A549 (cell line): ENCODE measurements at places on chromosomes 2 and 18.
A peak's percentile ranks its signal among the peaks of the same experiment; 100 is the strongest.

GRCh38 chr18:74496508-74497323 is 553 bp downstream of the CNDP2 start:
- peak; percentile 44 for DNase-seq

DNA sequence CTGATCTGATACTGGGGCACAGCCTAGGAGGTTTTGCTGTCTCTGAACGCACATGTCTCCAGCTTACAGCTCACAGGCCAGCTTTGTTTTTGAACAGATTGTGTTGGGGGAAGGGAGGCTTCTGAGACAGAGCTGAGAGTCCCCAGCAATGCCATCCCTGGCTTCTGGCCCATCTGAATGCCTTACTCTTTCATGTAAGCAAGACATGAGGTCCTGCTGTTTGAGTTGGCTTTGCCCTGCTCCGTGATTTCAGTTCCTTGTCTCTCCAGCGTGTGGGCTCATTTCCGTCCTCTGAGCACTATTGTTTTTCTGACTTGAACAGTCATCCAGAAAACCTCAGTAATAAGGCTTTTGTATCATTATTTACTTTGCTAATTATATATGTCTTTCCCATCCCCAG is 194.9 kb upstream of the TNP1 start:
- no peak for DNase-seq

DNA sequence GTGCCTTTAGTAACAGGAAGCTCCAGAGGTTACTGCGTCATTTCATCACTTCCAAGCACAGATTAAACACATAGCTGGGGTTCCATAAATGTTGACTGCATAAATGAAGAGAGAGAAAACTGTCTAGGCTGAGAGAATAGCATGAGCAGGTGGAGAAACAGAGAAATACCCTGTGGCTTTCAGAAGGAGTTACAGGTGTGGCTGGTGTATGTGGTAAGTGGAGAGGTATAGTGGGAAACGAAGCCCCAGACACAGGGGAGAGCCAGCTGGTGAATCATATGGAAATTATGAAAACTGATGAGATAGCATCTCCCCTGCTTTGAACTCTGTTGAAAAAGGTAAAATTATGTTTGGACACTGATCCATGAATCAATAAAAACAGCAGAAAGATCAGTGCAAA is 807.4 kb upstream of the POU3F3 start:
- DNase-seq, result no peak

DNA sequence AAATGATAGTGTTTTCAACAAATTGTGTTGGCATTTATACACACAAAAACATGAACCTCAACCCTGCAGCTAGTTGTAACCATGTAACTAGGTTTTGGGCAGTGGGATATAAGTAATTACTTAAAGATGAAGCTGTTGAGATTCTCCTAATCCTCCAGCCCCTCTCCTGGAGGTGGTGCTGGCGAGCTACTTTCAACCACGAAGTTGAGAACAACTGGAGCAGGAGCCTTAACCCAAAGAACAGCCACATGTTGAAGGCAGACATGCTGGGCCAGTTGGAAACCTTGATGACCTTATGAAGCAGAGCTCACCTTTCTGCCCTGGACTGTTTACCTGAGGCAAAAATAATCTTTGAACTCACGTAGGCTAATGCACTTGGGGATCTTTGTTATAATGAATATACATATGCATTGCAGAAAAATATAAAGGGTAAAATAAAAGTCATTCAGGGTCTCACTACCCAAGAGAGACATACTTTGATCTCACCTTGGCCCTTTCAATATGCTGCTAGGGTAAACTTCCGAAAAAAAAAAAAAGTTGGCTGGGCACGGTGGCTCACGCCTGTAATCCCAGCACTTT is 89.6 kb upstream of the NPAS2 start:
- peak; percentile 82 for DNase-seq

GRCh38 chr2:105802587-105802986 is 57.9 kb downstream of the NCK2 start:
- DNase-seq, result no peak

DNA sequence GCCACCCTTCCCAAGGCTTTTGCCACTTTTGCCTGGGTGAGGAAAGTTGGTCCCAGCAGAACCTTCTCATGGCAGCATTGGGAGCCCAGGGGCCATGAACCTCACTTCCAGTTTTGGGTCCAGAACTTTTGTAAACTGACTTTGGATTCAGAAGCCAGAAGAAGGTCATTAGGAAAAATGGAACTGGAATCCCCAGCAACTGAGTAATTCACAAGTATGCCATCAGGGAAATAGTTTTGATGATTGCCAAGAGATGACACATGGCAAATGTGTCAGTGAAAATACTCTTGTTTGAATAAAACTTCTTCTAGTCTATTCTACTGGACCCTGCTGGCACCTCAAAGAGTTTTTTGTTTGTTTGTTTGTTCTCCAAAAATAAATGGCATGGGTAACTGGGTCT is 203.7 kb downstream of the SETBP1 start:
- DNase-seq, result no peak

GRCh38 chr18:24560511-24560981 is 100.1 kb downstream of the HRH4 start:
- no peak for DNase-seq

GRCh38 chr2:123495241-123495640 is 529.8 kb upstream of the CNTNAP5 start:
- no peak for DNase-seq

- DNase-seq, result no peak
These were observed 18.8 kb downstream of the TUBB6 start for GRCh38 chr18:12326711-12327460.

DNA sequence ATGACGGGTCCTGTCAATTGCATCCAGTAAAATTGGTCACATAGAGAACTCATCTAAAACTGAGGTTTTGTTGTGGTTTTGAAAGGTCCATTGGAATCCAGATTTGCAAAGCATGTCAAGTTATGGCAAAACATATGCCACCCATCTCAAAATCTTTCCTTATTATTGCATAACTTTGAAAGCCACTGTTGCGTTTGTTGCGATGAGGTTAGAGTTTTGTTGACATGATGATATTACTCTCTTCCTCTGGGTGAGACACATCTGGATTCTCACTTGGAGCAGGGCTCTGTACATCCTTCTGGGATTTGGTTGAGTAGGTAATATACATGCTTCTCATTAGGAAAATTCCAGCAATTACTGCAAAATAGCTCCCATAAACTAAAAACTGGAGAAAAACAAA is 20.6 kb downstream of the SCYGR5 start:
- DNase-seq, result no peak

- DNase-seq, result no peak
These were observed 140.4 kb downstream of the ANKRD44 start for GRCh38 chr2:197170208-197170607.

GRCh38 chr2:29892585-29893259 is 28.7 kb downstream of the ALK start:
- no peak for DNase-seq

- no peak for DNase-seq
These were observed 731.1 kb upstream of the ZNF804A start for GRCh38 chr2:183867206-183867605.

- DNase-seq, result no peak
These were observed 37.4 kb downstream of the UBE2F start for GRCh38 chr2:238004077-238004830.

DNA sequence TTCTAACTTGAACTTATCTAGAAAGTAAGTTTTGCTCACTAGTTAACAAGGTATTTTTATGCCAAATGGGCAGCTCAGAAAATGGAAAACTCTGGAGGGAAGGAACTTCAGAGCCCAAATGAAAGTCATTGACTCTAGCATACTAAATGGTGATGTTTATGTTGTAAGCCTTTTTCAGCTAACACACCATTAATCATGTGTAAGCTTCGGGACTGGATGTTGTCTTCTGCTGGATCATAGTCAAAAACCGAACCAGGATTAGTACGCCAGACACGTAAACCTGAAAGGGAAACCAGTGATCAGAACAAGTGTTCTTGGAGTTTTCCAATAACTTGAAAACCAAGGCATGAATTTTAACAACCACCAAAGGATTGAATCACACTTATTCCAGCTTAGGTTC is 81.8 kb downstream of the RIF1 start:
- no peak for DNase-seq

- no peak for DNase-seq
These were observed 766.3 kb downstream of the TDRD15 start for GRCh38 chr2:21890041-21890440.

GRCh38 chr2:64629875-64630274 is 23.8 kb downstream of the SERTAD2 start:
- DNase-seq, result no peak

DNA sequence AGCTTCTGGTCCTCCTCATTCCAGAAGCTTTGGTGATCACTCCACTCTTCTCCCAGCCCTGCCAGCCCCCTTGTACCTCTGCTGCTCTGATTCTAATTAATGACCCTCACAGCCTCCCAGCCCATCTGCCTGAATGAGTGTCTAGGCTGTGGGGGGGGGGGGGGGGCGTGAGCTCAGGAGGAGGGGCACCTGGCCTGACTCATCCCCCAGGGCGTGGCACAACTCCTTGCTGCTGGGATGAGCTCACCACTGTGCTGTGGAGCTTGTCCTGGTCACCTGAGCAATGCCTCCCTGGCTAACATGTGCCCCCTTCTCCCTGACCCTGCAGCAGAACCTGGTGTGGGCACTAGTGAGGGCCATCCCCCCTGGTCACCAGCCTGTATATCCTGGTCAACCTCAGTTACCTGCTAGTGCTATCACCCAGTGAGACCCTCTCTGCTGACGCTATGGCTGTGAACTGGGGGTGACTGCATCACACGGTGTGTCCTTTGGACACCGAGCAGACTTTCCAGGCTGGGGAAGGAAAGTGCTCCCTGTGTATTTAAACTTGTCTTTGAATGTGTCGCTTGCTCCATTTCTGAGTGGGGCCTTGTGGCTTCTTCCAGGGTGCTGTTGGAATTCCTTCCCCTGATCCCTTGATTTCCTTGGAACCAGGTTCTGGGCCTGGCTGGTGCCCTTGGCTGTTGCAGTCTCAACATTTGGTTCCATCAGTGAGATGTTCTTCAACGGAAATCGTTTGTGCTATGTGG is 41.5 kb upstream of the PUM2 start:
- peak; percentile 34 for DNase-seq

- DNase-seq, result no peak
These were observed 328.7 kb downstream of the SMAD2 start for GRCh38 chr18:47601581-47602272.

- DNase-seq, result no peak
These were observed 189.4 kb downstream of the MSH2 start for GRCh38 chr2:47592381-47592780.

- no peak for DNase-seq
These were observed 2.0 kb downstream of the SMAD2 start for GRCh38 chr18:47928466-47928865.

DNA sequence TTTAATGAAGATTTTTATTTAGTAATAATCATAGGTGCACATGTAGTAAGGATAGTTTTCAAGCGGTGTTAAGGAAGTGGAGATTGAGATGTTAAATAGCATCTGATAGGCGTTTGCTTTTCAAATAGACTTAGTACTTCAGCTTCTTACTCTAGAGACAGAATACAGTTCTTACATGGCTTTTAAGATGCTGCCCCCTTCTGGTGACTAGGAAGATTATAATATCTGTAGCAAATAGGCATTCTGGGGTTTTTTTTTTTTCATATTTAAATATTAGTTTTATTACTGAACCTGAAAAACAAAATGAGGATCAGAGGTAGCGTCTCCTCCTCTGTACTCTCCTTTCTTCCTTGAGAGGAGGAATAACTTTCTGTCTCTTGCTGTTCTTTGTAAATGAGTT is 100.2 kb downstream of the AGAP1 start:
- peak; percentile 35 for DNase-seq

DNA sequence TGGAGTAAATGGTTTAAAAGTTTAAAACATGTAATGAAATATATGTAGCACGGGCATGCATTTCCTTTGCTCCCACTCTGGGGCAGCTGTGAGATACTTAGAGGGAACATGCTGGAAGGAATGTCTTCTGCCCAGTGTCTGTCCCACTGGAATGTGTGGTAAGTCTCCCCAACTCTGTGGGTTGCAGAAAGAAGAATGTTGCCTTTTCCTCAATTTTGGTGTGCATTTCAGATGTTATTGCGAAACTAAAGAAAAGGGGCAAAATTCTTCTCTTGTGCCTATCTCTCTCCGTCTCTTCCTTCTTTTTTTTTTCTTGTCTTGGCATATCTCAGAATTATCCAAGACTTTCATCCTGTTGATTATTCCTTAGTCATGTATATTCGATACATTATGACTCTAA is 201.1 kb downstream of the SH3RF3 start:
- no peak for DNase-seq

GRCh38 chr2:158403237-158403636 is 53.3 kb downstream of the CCDC148 start:
- DNase-seq, result no peak

- DNase-seq, result no peak
These were observed 283.4 kb downstream of the MTX2 start for GRCh38 chr2:176552501-176553135.

DNA sequence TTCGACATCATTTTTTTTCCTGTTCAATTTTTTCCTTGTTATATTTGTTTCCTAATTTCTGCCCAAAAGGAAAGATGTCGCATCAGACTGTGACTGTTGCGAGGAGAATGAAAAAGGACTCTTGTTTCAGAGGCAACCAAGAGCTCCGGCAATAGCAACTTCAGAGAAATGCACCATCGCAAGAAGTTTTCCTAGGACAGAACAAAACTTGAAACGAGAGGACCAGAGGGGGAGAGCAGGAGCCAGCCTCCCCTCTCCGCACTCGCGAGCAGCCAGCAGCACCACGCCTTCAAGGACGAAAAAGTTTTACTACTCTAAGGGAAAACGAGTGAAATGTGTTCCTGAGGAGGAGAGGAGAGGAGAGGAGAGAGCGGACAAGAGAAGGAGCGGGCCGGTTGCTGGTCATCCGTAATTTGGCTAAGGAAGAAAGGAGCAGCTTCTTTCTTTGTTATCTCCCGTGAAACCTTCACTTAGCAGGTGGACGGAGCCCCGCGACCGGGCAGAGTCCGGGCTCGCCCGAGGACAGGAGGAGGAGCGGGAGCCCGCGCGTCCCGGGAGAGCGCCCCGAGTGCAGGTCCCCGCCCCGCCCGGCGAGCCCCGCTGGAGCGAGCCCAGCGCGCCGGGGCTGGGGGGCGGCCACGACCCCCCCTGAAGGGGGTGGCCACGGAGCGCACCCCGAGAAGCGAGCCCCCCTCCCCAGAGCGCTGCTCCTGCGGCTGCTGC is 744 bp downstream of the POU3F3 start:
- no peak for DNase-seq

- DNase-seq, result no peak
These were observed 341.8 kb downstream of the ALK start for GRCh38 chr2:29579495-29580169.

DNA sequence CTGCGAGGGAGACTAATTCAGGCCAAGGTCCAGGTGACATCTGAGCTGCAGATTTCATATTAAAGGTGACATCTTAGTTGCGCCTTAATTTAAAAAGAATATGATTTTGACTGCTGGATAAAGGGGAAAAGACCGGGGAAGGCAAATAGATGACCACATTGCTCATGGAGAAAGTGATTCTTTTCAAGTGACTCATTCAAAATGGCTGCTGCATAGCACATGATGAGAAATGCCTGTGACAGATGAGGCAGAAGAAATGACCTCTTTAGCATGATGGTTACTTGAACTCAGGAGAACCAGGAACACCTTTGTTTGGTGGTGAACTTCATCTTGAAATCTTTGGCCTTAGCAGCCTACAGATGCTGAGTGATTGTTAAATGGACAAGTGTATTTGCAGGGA is 385.8 kb upstream of the TRIB2 start:
- DNase-seq, result no peak
